NCI-H1694 treated with DMSO at 0.1 percent for 48 hours (cell line): ENCODE measurements at places on chromosomes 3 and 15.
A peak's percentile ranks its signal among the peaks of the same experiment; 100 is the strongest.

DNA sequence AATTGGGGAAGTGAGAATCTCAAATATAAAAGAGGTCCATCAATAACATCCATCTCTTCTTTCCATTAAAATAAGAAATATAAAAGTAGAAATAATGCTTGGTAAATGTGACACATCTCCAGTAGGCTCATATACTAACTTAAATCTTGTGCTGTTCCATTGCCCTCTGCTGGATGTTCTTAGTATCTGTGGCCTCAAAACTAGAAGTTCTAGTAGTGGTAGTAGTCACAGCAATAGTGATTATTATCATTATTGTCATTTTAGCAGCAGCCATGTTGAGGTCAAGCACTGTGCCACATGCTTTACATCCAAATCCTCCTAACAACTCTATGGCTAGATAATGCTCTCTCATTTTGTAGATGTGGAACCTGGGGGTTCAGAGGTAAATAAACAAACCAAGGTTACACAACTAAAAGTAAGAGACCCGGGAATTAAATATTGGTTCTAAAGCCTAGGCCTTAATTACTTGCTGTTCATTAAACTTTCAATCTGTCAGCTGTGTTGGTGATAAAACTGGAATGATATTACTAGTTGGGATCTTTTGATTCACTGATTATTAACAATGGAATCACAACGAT, 20.2 kb upstream of the BTLA start:
- DNase-seq: peak; percentile 61

DNA sequence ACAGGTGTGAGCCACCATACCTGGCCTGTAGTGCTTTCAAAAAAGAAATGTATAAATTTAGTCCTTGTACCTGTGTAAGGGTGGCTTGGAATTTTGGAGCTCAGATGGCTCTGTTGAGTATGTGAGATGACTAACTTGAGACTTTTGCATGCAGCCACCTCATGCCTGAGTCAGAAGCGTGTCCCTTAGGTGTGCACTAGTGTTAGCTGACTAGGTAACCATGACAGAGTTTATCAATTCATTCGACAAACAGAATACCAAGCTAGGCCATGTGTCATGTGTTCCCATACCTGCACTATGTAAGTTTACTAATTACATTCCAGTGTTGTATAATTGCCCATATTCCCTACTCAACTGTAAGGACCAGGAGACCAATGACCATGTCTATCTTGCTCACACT, 4.0 kb upstream of the ZNF639 start:
- DNase-seq: no peak

GRCh38 chr3:177968891-177969290, 567.3 kb upstream of the KCNMB2 start:
- DNase-seq: no peak

DNA sequence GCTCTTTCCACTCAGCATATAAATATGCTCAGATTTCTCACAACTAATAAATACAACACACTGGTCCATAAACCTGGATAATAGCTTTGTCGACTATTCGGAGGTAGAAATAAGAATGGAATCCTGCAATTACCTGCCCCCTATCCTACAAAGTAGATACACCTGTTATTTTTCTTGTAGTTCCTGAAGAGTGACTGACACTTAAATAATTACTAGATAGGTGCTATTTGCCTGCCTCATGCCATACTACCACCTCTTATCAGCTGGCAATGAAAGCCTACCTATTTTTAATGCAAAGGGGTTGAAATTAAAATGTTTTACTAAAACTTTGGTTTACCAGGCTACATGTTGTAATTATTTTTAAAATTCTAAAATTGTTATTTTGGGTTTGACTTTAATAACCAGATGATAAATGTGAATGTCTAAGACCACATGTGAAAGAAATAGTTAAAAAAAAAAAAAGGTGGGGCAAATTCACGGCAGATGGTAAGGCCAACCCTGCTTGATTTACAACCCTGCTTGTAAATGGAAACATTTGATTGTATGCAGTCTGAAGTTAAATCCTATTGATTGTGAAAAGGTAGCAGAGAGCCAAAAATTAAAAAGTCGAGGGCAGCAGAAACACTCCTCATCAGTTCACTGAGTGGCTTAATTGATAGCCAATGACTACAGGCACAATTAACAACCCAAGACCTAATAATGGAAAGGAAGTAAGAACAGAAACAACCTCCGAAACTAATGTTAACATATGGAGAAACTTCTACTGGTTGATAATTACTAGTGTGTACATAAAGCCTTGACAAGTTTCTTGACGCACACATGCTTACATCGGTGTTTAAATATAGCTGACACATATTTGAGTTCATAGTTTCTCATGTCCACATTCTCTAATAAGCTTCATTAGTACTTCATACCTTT, 8.9 kb downstream of the PEAK1 start:
- peak; percentile 17 for DNase-seq

- no peak for DNase-seq
Measured at GRCh38 chr3:4981294-4981664, 2.0 kb downstream of the BHLHE40 start.

DNA sequence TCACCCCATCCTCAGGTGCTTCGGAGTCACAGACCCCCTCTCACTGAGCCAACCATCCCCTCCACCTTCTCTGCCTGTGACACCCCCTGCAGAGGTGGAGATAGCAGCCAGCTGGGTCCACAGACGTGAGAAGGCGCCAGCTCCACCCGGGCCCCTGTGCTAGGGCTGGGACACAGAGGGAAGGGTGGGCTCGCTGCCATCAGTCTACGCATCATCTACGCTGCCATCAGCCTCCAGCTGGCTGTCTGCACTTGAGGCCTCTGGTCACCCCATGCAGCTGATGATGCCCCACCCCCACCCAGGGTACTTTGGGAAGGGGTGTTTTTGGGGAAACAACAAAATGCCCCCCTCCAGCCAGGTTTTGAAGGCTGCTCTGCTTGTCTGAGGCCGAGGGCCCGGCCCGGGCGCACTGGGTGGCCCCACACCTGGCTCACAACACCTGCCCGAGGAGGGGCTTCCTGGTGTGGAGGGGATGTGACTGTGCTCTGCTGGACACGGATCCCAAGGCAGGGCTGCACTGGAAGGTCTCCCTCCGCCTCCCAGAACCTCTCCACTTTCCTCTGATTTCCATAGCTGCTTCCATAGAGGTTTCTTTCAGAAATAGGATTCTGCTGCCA, 163.4 kb upstream of the IQSEC1 start:
- DNase-seq: peak; percentile 8

GRCh38 chr15:91055548-91056331, 33.3 kb upstream of the VPS33B start:
- DNase-seq: peak; percentile 86

DNA sequence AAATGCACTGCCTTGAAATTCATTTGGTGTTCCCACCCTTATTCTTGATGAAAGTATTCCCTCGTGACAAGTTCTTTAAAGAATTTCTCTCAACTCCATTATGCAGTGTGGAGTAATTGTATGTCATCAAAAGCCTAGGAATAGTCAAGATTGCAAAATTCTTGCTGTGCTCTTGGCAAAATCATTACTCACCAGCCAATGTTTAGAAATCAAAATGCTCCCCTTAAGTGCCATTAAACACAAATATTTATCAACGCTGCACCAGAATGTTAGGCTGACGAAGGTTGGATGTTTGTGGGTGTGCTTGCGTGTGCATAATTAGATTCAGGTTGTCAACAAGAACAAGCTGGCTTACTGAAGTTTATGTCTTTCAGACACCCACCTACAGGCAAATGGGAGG, 40.5 kb downstream of the SST start:
- DNase-seq: no peak

DNA sequence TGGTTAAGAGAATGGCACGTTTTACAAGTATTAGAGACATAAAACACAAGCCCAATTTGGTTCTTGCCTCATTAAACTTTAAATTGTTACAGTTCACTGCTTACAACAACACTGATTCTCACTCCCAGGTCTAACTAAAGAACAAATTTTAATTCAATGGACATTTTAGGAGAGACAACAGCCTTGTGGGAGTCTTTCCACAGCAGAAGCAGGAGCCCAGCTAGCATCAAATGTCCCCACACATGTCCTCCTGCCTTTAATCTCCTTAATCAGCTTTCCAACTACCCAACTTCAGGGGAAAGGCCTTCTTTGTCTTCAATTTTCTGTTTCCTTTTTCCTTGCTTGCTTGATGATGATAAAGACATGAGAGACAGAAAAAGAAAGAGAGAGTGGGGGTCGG, 287.8 kb upstream of the WNT5A start:
- DNase-seq: no peak

DNA sequence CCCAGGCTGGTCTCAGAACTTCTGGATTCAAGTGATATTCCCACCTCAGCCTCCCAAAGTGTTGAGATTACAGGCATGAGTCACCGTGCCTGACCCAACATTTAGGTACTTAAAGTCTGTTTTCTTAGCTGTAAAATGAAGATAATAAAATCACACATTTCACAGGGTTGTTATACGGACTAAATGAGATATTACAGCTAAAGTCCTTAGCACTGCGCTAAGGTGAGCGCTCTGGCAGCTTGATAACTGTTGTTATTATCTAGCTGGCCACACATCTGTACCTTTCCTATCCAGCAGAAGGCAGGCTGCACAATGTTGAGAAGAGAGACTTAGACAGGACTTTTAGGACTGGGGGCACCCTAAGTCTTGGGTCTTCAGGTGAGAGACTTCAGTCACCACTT, 2.7 kb upstream of the LIPH start:
- no peak for DNase-seq

DNA sequence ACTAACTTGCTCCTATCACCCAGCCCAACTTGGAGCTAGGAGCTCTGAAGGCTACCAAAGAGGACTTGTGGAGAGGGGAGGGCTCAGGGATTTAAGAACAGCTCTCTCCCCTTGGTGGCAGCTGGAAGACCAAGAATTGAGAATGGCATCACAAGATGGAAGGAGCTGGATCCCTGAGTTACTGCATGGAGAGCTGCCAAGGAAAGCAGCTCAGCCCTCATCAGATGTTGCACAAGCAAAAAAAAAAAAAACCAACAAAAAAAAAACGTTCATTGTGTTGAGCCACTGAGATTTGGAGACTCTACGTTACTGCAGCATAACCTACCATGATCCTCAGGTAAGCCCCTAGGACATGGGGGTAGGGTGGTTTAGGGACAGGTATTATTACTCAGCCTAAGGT, 41.0 kb downstream of the ITGB5 start:
- DNase-seq: no peak

DNA sequence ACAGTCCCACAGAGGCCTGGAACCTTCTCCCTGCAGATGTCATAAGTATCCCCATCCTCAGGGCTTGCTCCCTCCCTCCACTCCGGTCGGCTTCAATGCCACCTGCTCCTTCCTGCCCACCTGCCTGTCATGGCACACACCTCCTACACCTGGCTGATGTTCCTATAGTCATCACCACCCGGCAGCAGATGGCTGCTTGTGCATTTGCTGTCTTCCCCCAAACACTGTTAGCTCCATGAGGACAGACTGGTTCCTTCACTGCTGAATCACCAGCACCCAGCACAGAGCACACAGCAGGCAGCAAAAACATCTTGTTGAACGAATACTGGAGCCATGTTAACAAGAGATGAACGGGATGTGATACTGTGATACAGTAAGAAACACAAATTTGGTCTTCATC, 14.8 kb downstream of the TARS3 start:
- DNase-seq: no peak

DNA sequence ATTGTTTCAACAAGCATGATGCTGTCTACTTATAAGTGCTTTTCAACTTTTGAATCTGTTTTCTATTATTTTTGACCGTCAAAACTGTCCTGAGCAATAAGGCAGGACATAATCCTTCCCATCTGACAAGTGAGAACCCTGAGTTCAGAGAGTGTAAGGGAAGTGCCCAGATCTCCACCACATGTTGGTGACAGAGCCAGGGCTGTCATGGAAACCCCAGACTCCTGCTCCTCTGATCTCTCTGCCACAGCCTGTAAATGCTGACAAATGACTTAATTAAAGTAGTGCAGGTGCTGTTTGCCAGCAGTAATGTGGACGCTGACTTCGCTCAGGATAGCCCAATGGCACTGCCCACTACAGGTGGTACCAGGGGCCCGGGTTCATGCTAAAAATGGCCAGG, 40.3 kb downstream of the SPSB4 start:
- DNase-seq: peak; percentile 41

- DNase-seq: no peak
Measured at GRCh38 chr3:148068466-148068865, 629.2 kb upstream of the AGTR1 start.

DNA sequence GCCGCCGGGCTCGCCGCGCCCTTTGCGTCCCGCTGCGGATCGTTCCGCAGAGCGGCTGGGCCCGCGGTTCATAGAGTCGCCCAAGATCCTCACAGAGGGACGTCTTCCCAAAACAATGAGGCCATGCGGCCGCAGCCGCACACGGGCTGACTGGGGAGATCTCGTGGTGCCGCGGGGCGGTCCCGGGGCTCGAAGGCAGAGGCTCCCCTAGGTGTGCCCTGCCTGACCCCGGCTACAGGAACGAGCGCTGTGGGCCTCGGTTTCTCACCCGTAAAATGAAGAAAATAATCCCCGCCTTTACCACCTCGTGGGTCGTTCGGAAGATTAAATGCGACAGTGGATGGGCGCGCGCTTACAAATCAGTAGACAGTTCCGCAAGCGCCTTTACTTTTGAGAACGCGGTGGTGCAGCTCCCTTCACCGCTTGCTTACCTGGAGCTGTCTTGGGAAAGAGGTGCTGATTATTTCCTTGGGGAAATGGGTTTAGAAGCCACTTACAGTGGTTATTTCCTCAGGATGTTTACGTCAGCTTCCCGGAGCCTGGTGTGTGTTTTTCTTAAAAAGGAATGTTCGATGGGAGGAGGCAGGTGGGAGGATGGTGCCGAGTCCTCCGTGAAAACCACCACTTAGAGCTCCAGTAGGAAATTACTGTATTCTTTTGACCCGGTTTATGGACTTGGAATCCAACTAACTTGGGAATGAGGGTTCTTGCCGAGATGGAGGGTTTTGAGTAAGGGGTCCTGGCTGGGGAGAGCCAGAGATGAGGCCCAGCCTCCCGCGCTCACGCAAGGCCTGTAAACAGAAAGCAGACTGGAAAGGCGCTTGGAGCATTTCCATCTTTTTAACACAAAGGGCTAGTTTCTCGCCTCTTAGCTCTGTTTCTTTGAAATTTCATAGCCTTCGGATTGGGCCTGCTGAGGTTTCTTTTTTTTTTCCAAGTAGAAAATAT, 1.9 kb upstream of the MEX3B start:
- DNase-seq: no peak

DNA sequence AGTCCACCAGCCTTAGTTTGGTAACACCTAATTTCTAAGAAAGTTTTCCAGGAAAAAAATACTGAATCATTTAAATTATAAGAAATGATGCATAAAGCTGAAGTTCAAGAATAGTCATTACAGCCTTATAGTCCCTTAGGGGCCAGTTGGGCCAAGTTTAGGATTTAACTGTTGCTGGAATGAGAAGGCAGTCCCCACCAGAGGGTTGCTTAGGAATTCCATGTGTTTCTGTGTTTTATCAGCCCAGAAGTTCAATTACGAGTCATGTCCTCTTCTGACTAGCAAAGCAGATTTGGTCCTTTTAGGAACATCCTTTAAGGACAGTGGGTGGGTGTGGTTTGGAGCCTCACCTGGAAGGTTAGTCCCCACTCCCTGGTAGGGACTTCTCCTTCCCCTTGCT, 57.0 kb upstream of the NR2E3 start:
- no peak for DNase-seq

DNA sequence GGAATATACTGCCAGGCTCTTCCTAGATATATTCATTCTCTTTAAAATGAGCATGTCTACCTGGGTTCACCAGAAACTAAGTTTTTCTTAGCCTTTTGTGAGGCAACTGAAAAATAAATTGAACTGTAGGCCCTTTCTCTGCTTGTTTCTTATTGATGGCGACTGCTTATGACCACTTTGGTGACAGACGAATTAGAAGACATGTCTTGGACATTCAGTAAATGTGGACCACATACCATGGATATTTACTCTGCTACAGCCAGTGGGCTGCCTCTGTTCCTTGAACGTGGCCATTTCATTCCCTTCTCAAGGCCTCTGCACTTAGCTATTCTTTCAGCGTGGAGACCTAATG, 603 bp upstream of the SELENOK start:
- no peak for DNase-seq
